ENCODE measurements at places on chromosomes 11 and 22. TPM values are rescaled to one million over a fixed set of nuclear protein-coding genes. Genes with fewer than 3 reads are reported as not detected.

GRCh38 chr22:23609983-23610781 is 21.9 kb downstream of the DRICH1 start:
- no peak for DNase-seq

DNA sequence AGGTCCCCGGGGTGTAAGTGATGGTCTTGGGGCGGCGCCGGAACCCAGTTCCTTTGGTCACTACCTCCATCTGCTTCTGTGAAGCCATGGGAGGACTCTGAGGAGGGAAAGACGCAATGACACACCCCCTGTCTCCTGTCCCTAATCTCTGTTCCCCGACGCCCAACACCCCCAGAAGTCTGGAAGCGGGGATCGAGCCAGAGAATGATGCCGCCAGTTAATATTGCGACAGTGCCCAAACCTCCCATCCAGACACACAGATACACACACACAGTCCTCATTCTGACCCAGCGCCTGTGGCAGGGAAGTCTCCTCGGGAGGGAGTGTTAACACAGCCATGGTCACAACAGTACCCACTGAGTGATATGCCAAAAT is 352 bp downstream of the C22orf23 start:
- no peak for DNase-seq

- DNase-seq: no peak
These were observed 16.0 kb upstream of the B4GALNT4 start for GRCh38 chr11:353179-353873.

DNA sequence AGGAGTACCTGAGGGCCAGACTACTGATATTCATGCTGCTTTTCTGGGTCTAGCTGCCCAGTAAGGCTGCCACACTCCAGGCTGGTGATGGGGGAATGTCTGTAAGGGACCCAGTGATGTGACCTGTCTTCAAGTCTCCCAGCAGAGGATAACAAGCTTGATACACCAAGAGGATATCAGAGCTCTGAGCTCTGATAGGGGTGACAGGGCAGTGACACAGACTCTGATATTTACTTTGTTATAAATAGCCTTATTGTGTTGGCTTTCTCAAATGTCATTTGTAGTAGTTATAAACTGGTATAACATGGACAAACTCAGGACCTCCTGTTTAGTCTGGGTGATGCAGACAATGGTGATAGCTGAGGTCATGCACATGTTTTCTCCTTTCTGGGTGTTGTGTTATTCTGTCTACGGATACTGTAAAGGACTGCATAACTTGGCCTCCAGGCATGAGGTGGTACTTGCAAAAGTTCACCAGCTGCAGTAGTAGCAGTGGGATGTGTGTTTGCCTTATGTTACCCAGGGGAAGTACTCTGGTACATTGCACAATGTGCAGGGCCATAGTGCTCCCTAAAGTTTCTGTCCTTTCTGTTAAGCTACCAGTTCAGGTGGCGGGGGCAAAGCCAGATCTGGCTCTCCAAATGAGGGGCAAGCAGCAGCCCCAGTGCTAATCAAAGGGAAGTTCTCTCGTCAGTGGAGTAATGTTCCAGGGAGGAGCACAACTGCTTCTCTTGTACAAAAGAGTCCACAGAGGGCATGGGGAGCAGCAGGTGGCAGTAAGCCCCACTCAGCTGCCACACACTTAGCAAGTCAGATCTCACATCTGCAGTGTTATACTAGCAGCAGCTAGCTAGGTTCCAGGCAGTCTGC is 812.2 kb downstream of the JRKL start:
- DNase-seq: no peak

DNA sequence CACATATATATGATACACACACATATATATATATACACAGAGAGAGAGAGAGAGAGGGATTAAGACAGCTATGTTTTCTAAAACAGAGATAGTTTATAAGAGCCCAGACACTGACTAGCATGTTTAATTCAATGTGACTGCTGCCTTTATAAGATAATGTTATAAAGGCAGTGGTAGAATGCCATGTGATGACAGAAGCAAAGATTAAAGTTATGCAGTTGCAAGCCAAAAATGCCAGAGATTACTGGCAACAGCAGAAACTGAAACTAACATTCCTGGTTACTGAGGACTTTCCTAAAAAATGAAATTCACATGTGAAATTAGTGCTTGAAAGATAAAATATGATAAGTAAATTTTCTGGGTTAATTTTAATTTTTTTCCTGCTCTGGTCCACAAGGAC is 1888.9 kb downstream of the LRRC4C start:
- DNase-seq: no peak

DNA sequence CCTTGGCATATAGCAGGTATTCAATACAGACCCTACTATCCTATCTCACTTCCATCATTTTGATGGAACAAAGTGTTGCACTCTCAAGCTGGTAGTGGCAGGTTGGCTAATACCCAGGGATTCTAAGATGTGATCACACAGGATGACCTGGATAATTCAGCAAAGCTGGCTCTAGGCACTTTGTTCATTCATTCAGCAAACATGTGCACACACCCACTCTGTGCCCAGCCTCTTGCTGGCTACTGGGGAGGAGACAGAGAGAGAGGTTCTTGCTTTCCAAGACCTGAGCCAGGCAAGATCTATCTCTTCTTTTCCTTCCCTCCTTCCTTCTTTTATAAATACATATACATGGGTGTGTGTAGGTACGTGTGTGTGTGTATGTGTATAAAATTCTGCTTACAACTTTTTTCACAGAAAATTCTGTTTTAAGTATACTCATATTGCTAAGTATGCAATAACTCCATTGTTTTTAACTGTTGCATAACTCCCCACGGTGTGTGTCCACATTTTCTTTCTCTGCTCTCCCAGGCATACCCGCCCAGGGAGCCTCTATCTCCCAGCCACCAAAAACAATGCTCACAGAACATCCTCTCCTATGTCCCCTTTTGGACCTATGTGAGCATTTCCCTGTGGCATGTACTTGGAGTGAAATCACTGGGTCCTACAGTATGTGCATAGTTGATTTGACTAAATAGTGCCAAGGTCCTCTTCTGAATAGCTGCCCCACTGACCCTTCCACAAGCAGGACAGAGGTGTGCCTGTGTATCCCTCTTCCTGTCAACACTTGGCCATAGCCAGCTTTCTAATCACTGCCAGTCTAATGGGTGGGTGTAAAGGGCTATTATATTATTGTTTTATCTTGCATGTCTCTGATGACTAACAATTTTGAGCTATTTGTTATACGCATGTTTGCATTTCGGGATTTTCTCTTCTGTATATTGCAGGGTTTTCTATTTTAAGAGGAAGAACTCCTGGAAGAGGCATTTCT is 27.5 kb downstream of the CLPB start:
- DNase-seq: no peak

DNA sequence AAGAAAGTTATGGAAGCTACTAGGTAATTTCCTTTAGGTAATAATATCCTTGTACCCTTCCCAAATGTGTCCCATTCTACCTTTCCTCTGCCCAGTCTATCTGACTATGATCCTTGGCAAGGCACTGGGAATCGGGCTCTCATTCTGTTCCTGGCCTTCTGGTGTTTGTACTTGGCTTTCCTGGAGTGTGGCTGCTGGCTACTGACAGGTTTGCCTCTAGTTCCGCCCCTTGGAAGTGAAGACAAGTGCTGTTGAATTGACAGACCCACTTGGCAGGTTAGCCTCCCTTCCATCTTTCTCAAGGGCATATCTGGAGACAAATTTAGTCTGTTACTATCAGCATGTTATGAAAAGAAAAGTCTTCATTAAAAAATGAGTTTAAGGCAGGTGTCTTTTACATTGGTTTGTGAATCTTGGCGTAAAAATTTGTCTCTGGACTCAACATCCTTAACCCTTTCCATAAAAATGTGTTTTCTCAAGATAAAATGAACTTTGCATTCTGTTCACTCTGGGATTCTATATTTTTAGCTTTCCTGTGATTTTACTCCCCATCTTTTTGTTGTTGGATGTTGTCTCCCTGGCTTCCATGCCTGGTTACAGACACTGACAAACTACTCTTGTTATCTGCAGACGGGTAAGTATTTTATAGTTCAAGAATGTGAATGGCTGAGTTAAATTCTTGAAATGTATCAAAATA is 287.4 kb upstream of the PDGFD start:
- DNase-seq: no peak

OR8B12 gene
- total RNA-seq: not detected

RFPL2 gene
- total RNA-seq: not detected

APOBEC3B gene
- 15.6 TPM for total RNA-seq

Data from Panc1 (cell line).